ENCODE measurements at places on chromosomes 6 and 20.
A peak's percentile ranks its signal among the peaks of the same experiment; 100 is the strongest.

- DNase-seq: no peak
Observed at GRCh38 chr6:33963136-33963750, 159.4 kb upstream of the MLN start.

DNA sequence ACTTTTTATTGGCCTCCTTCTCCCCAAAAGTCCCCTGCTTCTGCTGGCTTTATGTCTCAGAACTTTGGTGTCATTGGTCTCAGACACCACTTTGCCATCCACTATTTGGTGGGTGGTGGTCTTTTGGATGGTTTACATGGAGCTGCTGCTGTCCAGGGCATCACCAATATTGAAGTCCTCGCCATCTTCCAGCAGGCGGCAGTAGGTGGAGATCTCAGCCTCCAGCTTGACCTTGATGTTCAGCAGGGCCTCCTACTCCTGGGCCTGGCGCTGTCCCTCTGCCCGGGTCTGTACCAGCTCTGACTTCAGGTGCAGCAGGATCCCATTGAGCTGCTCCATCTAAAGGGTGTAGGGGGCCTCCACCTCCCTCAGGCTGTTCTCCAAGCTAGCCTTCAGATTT lies 148.4 kb upstream of the FOXA2 start:
- DNase-seq: no peak

DNA sequence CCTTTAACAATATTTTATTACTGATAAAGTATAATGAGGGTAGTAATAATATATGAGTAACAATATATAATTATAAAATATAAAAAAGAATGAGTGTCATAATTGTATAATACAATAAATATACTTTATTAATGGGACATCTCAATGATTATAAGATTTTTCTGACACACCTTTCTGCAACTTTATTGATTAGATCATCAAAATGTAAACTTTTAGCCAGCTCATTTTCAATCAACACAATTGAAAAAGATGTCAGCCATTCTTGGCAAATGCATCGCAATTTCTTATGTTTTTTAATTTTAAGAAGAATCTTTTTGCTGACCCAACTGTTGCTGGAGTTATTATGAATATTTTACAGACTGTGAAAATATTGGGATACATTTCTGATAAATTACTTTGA lies 132.4 kb upstream of the RNF217 start:
- DNase-seq: no peak

DNA sequence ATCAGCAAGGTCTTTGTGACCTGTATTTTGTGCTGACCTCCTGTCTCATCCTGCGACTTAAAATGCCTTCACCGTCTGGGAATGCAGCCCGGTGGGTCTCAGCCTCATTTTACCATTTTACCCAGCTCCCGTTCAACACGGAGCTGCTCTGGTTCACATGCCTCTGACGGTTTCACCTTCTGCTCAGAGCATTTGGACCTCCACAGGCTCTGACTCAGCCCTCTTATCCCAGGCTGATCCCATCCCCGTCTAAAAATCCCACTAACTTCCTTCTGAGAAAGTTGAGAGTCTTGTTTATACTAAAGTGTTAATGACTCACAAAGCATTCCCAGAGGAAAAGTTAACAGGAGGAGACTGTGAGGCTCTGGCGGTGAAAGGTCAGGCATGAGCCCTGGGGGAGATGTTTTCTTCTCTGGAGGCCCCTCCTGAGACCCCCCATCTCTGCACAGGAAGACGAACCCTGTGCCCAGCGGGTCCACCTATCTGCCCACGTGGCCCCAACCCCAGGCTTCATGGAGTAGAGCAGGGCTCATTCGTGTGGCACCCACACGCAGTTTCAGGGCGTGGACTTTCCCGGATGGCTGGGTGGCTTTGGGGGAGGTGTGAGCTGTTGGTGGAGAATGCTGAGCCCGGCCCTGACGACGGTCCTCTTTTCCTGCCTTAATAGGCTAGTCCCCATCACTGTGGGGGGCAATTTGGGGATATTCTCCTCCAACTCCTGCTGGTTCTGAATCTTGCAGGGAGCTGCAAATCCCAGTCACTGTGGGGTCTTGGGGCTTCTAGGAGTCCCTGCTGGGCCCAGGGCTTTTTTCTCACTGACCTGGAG lies 3.3 kb upstream of the BIRC7 start:
- peak; percentile 76 for DNase-seq

DNA sequence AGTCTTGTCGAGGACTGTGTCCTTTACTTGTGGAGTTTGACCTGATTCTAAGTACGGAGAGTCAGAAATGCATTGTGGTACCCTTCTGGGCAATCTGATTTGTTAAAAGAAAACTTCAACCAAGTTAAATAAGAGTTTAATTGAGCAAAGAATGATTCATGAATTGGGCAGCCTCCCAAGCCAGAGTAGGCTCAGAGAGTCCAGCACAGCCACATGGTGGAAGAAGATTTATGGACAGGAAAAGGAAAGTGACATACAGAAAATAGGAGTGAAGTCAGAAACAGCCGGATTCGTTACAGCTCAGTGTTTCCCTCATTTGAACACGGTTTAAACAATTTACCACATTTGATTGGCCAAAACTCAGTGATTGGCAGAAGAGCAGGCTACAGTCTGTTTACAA lies 329.2 kb downstream of the DHX35 start:
- DNase-seq: no peak

- no peak for DNase-seq
Observed at GRCh38 chr6:127272576-127272975, 5.9 kb downstream of the RNF146 start.

DNA sequence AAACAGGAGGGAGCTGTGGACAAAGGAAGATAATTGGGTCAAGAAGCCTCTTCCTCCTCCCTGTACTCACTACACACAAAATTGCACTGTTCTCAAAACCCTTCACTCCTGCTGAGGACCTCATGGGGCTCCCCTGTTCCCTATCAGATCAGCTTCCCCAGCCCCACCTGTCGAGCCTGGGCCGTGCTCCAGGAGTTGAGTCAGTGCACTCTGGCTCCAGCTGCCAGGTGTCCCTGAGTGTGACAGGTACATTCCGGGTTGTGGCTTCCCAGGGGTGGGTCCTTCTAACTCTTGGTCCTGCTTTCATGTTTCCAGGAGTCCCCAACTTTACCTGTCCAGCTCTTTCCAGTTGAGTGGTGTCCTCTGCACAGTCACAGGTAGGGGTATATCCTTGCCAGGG lies 8.4 kb downstream of the RAB5IF start:
- no peak for DNase-seq

GRCh38 chr20:44834693-44835092 lies 24.3 kb upstream of the RIMS4 start:
- no peak for DNase-seq

- peak; percentile 97 for DNase-seq
Observed at GRCh38 chr20:41003143-41003935, 25.3 kb upstream of the TOP1 start.

DNA sequence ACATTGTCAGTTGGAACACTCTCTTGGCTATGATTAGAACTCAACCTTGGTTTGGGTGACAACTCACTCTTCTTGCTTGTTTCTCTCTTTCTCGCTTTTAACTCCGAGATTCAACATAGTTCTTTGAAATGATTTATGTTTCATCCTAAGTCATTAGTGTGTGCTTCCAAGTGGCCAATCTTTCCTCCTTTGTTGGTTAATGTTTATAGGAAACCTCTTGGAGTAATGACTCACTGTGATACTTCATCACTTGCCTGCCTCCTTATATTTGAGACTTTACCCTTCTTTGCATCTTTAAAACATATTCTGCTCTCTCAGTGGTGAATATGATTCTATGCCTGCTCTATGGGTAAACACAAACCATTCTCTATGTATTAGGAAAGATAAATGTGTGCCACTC lies 279.7 kb upstream of the FLRT3 start:
- no peak for DNase-seq

DNA sequence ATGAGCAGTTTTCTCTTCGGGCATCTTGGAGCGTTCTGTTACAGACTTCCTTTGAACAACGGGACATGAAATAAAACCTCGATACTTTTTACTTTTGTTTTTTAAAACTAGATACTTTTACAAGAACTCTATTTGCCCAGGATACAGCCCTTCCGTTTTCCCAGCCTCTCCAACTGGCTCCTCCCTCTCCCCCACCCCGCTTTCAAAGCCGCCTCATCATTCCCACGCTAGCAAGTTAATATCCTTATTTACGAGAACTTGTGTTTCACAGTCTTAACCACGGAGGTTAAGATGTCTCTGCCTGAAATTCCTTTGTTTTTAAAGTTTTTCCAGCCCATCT lies 241 bp upstream of the CFAP206 start:
- DNase-seq: peak; percentile 12

DNA sequence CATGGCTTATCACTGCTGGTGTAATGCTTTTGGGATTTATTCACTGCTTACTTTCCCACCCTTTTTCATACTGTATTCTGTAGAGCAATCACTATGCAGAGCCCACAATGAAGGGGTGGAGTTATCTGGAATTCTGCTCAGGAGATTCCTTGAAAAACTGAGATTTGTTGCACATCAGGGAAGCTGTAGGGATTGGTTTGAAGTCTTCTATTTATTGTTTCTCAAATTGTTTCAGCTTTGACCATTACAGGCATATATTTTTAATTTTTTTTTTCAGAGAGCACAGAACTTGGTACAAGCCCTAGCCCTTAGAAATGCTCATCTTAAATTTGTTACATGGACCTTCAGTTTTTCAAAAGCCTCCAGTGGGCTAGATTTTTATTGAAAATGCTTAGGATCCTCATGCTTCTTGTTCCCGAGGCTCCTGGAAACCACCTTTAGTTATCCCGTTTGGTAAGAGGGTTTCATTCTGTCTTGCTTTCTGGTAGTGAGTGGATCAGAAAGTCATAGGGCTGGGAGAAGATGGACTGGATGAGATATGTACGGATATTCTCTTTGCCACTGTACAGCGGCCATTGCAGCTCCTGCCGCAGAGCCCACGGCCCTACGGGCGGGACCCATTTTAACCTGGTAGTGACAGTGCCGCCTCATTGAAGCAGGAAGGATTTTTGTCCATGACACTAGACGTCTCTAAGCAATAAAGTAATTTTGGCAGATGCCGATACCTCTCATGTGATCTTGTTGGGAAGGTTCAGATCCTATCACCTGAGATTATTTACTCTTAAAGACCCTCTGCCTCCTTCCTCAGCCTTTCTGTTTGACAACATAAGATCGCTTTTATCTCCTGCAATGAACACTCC lies 45.3 kb upstream of the ZNF184 start:
- no peak for DNase-seq

DNA sequence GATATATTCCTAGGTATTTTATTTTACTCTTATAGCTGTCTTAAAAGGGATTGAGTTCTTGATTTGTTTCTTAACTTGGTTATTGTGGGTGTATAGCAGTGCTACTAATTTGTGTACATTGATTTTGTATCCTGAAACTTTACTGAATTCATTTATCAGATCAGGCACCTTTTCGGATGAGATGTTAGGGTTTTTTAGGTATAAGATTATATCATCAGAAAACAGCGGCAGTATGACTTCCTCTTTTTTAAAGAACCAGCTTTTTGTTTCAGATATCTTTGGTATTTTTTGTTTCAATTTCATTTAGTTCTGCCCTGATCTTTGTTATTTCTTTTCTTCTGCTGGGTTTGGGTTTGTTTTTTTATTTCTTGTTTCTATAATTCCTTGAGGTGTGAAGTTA lies 382.4 kb upstream of the ADGRB3 start:
- no peak for DNase-seq

DNA sequence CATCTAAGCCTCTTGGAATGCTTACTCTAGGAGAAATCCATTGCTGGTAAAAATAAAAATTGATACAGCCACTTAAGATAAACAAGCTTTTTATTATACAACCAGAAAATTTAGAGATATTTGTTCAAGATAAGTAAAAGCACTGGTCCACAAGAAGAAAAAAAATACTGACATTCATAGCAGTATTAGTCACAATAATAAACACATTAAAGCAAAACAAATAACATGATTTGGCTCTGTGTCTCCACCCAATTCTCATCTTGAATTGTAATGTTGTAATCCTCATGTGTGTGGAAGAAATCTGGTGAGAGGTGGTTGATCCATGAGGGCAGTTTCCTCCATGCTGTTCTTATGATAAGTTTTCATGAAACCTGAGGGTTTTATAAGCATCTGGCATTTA lies 1093.5 kb upstream of the ADGRB3 start:
- DNase-seq: peak; percentile 55

- DNase-seq: no peak
Observed at GRCh38 chr20:44024820-44025580, 110.3 kb downstream of the TOX2 start.

- no peak for DNase-seq
Observed at GRCh38 chr6:93562582-93562981, 143.2 kb upstream of the EPHA7 start.

GRCh38 chr20:63836458-63837344 lies 5.6 kb upstream of the ZBTB46 start:
- no peak for DNase-seq

DNA sequence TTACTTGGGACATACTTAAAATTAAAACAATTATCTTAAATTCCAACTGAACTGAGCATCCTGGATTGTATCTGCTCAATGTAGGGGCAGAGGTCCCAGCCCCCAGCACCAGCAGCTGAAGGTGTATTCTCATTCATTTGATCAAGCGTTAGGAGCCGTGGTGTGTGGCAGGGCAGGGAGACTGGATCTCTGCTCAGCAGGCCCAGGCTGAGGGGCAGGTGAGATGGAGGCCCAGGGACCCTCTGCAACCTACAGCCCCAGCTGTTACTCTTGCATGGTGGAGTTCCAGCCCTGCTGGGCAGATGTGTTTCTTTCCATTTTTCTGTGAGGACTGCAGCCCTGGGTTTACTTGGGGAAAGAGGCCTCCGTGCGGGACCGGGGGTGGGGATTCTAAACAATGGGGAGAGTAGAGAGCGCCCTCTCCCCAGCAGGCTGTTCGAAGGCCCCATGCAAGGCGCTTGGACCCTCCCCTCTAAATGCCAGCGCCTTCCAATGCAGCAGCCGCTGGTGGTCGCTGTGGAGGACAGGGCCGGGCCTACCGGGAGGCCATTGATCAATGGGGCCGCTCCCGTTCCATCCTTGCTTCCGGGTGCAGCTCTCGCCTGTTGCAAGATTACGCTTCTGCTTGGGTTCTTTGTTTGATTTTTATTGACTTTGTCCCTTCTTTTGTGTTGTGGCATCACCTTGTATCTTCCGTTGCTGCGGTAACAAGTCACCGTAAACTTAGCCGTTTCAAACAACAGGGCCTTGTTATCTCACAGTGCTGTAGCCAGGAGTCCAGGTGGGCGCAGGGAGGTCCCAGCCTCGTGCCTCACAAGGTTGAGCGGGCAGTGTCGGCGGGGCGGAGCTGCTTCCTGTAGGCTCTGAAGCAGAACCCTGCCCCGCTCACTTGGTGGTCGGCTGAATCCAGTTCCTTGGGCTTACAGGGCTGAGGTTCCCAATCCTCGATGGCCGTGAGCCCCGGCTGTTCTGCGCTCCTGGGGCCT lies 134.8 kb upstream of the PHACTR3 start:
- no peak for DNase-seq

- DNase-seq: no peak
Observed at GRCh38 chr20:55456316-55456940, 548.9 kb downstream of the CBLN4 start.
